Osteoblast (primary cell): ENCODE measurements at places on chromosomes 16 and 17. TPM values are rescaled to one million over a fixed set of nuclear protein-coding genes. Genes with fewer than 3 reads are reported as not detected.

KRTAP1-1 gene
- 2.2 and 2.4 TPM in 2 replicates for total RNA-seq

PDE6G gene
- not detected in 2 replicates for total RNA-seq

CACNG1 gene
- not detected in 2 replicates for total RNA-seq

KRT15 gene
- total RNA-seq: 0.59 and 0.72 TPM in 2 replicates

CD300E gene
- total RNA-seq: under 0.01 TPM in 1 of 2 replicates, not detected in the other

MAPK8IP3 gene
- 64.1 and 71.0 TPM in 2 replicates for total RNA-seq

CCL16 gene
- not detected in 2 replicates for total RNA-seq

SEZ6L2 gene
- 1.5 and 2.9 TPM in 2 replicates for total RNA-seq

PABPN1L gene
- not detected in 2 replicates for total RNA-seq

CDH1 gene
- 0.59 and 1.1 TPM in 2 replicates for total RNA-seq

FAM117A gene
- 5.3 and 8.7 TPM in 2 replicates for total RNA-seq

NOS2 gene
- not detected in 2 replicates for total RNA-seq

ARHGDIG gene
- total RNA-seq: not detected in 2 replicates

OVCA2 gene
- 59.0 and 61.3 TPM in 2 replicates for total RNA-seq

MT1E gene
- 105 and 119 TPM in 2 replicates for total RNA-seq

C16orf92 gene
- not detected in 2 replicates for total RNA-seq

PIK3R6 gene
- total RNA-seq: not detected in 2 replicates

TEX14 gene
- total RNA-seq: under 0.01 TPM in 2 replicates

NPTX1 gene
- under 0.01 and 0.29 TPM in 2 replicates for total RNA-seq

ABCA6 gene
- total RNA-seq: 30.4 and 31.8 TPM in 2 replicates

HERPUD1 gene
- 190 and 209 TPM in 2 replicates for total RNA-seq

NLRC3 gene
- total RNA-seq: under 0.01 and 0.29 TPM in 2 replicates

PPP4C gene
- total RNA-seq: 175 and 178 TPM in 2 replicates

CCL13 gene
- 0.36 TPM in 1 of 2 replicates, not detected in the other for total RNA-seq

OMG gene
- total RNA-seq: 0.72 and 0.88 TPM in 2 replicates

SHPK gene
- total RNA-seq: 8.3 and 13.8 TPM in 2 replicates

SP6 gene
- under 0.01 TPM in 2 replicates for total RNA-seq
